DMS 273 treated with DMSO at 0.1 percent for 48 hours (cell line): ENCODE measurements at places on chromosomes 5 and 9.

- no peak for DNase-seq
Measured at GRCh38 chr5:155416765-155417164, 403.2 kb downstream of the KIF4B start.

DNA sequence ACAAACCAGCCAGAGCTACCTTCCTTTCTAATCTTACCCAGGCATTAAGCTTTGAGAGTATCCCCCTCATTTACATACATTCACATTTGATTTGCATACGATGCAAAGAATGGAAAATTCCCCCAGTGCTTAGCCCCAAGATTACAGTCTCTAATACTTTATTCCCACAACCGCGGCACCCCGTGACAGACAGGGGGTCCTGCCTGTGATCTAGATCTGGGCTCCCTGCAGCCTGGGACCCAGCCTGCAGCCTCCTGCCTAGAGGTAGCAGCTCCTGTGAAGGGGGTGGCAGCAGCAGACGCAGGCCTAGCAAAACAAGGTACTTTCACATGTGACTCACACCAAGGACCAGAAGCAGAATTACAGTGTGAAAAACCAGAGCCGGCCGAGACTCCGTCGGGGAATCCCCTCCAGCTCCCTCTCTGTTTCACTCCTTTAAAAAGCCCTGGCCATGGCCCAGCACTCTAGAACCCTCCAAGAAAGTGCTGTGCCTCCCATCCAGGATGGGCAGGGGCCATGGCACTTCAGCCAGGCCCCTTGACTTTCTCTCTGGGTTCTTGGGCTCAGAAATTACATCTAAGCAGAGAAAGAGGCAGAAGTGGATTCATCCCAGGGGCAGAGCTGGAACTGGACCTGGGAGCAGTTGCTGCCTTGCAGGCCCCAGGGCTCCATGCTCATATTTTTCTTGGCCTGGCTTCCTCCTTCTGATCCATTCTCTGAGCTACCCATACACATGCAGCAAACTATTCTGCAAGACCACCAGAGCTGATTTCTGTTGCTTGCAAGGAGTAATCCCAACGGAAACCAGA is 14.0 kb upstream of the TCF7 start:
- DNase-seq = no peak

DNA sequence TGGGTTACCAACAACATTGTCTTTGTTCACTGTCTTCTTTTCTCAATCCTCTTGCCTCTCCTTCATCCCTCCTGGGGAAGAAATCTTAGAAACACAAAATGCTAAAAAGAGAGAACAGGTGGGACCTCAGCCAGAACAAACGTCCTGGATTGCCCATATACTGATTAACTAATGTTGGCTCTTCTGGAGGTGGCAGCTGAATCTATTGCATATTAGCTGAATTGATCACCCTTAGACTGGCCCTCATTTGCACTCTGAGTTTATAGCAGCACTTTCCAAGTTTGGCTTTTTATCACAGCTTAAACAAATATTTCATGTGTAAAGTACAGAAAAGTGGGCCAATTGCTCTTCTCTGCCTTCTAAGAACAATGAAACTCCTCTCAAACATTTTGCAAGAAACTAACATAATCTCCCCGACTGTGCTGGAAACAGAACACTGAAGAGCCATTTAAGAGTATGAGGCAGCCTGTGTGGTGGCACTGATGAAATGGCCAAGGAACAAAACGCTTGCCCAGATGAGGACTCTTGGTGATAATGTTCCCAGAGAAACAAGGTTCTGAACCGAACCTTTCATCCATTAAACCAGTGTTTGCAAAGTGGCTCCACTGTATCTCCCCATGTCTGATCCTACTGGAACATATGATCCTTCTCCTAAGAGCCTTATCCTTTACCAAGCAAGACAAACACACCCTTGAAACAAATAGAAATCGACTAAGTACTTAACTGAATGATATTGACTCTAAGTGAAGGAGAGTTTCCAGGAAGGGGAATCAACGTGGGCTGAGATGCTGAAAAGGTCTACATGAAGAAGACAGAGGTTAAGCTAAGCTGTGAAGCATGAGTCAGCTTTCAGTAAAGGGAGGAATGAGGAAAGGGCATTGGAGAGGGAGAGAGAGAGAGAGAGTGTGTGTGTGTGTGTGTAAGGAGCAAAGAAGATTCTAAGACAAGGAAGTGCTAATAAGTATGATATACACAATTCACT is 83.2 kb upstream of the LIFR start:
- DNase-seq = no peak

- no peak for DNase-seq
Measured at GRCh38 chr5:78903353-78903752, 81.8 kb downstream of the ARSB start.

DNA sequence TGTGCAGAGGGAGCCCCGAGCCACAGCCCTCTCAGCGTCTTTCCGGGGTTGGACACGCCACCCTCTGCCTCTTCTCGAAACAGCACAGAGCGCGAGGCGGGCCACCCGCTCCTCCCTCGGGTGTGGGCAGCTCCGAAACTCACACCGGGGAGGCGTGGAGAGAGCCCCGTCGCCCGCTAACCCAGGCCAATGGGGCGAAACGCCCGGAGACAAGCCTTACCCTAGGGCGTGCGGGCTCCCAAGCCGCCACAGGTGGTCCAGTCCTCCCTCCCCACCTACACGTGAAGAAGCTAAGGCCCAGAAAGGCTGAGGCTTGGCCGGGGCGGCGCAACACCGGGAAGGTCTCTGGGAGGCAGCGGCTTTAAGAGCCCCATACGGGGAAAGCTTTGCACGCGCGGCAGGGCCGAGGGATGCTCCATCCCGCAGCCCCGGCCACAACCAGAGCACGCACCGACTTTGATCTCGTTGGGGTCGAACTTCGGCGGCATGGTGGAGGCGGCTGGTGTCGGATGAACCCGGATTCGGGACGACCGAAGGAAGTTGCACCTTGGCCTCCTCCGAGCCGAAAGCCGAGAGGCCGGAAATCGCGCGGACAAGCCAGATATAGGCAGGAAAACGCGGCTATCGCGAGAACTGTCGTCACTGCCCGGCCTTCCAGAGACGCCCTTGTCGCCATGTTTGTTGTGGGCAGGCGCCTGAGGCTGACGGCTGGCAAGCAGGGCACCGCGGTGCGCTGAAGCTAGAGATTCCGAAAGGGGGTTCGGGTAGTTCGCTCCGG is at the start of the genes LRSAM1 and RPL12:
Gene LRSAM1, plus strand, starts transcription at position 681 of the 778 bp plus-strand sequence. CDS start 3,018 bp downstream, outside the sequence.
Gene RPL12, minus strand, starts transcription at position 577 of the 778 bp plus-strand sequence. Its CDS starts 89 bp downstream, at position 488.
- peak; percentile 57 for DNase-seq
